ENCODE measurements at places on chromosomes 4 and X.
A peak's percentile ranks its signal among the peaks of the same experiment; 100 is the strongest.

GRCh38 chr4:182010876-182011275 is 232.3 kb upstream of the TENM3 start:
- DNase-seq = no peak

DNA sequence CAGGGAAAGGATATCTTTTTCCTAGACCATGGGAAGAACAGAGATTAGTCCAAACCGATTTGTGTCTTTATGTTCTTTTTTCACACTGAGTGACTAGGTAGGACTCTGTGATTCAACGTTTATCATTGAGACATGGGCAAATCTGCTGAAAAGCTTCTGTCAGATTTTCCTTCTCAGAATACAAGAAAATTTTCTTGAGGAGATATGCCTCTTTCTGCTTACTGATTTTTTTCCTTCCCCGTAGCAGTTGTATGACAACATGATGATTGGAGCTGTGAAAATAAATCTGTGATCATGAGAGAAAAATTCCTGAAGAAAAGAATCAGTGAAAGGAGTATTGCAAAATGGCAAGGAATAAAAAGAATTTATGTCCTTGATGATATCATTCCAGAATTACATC is 130.6 kb upstream of the FAT4 start:
- DNase-seq = no peak

GRCh38 chrX:143934542-143934941 is 50.7 kb downstream of the UBE2NL start:
- DNase-seq = no peak

GRCh38 chr4:6331018-6331417 is 61.4 kb downstream of the WFS1 start:
- DNase-seq = no peak

DNA sequence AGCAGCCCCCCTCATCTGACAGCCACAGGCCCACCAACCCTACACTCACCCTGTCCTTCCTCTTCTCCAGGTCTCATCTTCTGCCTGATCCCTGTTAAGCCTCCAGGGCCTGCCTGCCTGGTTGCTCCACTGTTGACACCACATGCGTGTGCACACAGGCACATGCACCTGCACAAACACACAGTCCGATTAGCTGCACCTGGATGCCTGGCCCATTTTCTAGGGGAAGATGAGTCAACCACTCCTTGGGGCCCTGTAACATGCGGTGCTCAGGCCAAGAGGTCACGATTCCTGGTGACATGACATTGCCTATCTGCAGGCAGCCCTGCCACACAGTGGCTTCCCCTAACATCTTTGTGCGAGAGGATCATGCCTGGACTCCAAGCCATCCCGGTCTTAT is 498.4 kb downstream of the BCOR start:
- no peak for DNase-seq

DNA sequence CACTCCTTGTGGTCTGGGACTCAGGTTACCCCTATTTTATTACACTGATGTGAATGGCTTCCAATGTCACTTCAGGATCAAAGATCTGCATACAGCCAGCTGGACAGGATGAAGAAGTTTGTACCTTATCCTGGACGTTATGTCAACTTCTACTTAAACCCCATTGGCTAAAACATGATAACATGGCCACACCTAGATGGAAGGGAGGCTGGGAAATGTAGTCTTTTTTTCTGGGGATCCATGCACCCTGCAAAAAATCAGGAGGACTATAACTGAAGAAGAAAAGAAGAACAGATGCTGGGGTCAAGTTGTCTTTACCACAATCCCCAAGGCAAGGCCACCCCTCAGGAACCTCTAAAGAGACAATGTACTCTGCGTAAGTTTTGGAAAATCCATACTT is 459.2 kb downstream of the BCOR start:
- DNase-seq = no peak

DNA sequence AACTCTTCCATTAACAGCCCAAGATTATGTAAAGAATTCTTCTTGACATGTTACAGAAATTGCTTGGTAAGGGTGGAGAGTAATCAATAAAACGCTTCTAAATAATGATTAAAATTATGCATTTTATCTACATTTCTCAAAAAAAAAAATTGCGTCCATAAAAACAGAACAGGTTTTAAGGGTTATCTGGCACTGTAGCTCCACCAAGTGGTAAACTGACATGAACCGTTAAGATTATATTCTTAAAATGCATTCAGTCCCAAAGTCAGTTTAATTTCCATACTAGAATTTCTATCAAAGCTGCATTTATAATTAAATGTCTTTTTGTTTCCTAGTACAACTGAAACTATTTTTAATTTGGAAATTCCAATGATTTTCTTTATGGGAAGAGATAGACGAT is 214.0 kb upstream of the UGT8 start:
- DNase-seq = peak; percentile 7

DNA sequence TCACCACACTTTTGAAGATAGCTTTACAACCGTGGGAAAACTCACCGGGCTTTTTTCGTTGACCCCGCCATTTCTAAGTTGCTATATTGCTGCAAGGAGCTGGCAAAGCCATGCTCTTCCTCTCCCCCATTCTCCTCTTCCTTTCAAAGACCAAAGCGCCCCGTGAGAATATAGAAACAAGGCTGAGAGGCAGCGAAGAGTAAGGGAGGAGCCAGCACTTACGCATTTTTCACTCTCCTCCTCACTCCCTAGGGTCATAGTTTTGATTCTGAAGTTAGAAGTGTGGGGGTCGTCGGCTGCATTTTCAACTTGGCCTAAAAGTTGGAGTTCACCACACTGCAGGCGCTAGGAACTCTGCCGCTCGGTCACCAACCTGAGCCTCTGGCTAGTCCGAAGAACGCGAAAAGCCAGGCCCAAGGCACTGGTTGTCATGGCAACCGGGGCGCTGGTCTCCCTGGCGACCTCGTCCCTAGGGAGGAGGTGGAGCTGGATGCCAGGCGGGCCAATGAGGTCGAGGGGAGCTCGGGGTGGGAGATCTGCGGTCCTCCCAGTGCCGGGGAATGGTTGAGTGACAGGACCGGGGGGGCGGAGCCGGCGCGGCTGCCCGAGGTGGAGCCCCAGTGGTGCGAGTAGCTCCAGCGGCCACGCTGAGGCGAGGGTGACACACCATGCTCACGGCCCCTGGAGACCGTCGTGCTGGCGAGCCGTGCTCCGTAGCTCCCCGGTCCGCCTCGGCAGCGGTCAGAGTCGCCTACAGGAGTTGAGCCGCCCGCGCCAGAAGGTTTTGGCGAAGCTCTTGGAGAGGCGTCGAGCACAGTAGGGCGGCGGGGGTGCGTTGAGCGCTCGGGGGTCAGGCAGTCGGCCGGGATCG is at the start of gene PTPN13:
PTPN13 (plus strand) TSS at position 628 of the 871 bp plus-strand sequence. CDS start 40,942 bp downstream, outside the sequence.
- peak; percentile 79 for DNase-seq

DNA sequence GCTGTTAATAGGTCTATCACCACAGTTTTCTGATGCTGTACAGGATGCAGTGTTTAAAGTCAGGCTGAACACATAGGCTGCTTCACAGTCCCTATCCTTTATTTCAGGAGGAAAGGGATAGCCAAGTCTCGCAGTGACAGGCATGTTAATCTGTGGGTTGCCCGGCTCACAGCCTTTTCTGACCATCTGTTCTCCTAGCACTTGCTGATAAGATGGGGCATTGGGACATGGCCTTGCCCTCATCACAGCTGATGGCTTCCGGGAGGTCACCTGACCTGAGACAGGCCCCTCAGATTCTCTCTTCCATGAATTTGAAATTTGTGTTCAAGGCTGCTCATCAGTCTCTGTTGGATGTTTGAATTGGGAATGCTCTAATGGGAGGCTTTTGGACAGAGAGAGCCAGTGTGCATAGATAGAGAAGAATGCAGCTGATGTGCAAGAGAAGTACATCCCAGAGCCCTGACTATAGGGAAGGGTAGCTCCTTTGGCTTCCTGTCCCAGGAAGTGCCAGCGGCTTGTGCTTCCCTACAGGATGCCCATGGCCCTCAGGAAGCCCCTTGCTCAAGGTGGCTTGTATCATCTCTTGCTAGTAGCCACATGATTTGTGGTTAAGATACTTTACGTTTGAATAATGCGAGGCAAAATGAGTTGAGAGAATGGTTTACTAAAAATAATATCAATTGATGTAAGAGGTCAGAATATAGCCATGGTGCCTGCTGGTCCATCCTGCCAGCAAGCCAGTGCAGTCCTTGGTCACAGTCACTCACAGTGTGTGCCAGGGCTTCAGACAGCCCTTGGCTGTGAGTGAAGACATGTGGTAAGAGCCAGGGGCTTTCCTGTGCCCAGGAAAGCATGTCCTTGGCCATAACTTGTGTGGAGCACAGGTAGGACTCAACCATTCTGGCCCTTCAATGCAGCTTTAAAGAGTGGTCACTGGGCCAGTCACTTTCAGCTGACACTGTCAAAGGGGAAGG is 88.6 kb downstream of the TSPAN7 start:
- no peak for DNase-seq

DNA sequence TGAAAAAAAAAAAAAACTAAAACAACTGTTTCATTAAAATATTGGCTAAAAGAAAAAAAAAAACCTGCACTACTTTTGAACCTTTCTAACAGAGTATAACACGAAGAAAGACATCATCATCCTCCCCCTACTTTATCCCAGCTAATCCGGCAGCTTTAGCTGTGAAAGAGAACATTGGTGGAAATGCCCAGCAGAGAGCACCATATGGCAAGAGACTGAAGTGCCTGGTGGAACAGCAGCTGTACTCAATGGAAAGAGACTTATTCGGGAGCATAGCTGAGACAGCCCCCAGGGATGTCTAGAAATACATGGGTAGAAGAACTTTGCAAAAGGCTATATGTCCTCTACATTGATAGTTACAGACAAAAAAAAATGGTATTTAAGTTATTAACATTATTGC is 30.3 kb downstream of the STPG2 start:
- no peak for DNase-seq

- DNase-seq = no peak
These were observed 70.9 kb upstream of the APOOL start for GRCh38 chrX:84932814-84933213.

GRCh38 chrX:13545726-13546125 is 23.7 kb upstream of the EGFL6 start:
- DNase-seq = no peak

DNA sequence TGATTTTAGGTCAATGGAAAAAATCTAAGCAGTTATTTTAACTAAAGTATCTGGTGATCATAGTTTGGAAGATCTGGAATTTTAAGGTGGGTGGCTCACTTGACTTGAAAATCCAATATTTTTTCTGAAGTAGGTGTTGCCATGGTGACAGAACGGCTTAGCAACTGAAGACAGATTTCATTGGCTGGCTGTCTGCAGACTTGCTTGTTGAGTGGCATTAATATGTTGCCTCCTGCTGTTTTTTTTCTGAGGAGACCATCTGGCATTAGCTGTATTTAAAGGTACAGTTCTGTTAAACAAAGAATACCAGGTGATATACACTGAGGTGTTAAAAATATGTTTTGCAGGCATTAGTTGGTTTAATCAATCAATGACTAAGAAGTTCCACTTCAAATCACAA is 19.8 kb downstream of the CPE start:
- peak; percentile 90 for DNase-seq

DNA sequence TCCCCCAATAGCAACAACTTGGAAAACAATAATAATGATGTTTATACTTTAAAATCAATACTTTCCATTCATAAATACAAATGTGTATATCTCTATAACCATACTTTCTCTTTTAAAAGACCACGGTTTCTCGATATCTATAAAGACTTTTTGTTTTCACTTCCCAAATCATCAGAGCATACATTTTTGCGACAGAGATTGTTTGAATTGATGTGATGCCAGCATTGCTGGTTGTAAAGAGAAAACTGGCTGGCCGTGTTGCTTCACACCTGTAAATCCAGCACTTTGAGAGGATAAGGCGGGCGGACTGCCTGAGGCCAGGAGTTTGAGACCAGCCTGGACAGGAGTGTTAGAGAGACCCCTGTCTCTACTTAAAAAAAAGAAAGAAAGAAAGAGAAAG is 77.6 kb upstream of the ZNF518B start:
- no peak for DNase-seq

DNA sequence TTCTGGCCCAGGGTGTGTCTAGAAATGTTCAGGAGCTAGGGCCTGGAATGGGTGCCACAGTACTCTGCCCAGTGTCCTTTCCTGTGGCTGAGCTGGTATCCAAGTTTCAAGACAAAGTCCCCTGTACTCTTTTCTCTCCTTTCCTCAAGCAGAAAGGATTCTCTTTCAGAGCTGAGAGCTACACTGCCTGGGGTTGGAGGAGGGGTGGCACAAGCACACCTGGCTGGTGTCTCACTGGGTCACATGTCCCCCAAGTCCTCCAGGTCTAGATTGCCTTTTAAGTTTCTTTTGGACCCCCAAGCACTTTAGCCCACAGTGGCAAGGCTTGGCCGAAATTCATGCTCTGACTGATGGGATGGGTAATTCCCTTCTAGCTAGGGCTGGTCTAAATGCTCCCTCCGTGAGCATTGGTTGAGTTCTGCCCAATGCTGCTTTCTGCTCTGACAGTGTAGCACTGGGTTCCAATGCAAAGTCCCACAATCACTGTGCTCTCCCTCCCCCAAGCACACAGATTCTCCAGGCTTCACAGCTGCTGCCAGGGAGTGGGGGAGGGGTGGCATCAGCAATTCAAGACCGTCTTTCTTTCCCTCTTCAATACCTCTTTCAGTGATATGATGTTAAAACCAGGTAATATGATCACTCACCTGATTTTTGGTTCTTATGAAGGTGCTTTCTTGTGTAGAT is 47.8 kb downstream of the BEX3 start:
- no peak for DNase-seq

DNA sequence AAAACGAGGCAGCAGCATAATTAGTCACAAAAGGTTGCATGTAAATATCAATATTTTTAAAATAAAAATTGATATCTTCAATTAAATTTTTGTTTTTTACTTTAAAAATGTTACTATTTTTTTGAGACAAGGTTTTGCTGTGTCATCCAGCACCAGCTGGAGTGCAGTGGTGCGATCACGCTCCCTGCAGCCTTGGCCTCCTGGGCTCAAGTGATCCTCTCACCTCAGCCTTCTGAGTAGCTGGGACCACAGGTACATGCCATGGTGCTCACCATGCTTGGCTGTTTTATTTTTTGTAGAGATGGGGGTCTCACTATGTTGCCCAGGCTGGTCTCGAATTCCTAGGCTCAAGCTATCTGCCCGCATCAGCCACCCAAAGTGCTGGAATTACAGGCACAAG is 96.8 kb upstream of the FRAS1 start:
- no peak for DNase-seq

DNA sequence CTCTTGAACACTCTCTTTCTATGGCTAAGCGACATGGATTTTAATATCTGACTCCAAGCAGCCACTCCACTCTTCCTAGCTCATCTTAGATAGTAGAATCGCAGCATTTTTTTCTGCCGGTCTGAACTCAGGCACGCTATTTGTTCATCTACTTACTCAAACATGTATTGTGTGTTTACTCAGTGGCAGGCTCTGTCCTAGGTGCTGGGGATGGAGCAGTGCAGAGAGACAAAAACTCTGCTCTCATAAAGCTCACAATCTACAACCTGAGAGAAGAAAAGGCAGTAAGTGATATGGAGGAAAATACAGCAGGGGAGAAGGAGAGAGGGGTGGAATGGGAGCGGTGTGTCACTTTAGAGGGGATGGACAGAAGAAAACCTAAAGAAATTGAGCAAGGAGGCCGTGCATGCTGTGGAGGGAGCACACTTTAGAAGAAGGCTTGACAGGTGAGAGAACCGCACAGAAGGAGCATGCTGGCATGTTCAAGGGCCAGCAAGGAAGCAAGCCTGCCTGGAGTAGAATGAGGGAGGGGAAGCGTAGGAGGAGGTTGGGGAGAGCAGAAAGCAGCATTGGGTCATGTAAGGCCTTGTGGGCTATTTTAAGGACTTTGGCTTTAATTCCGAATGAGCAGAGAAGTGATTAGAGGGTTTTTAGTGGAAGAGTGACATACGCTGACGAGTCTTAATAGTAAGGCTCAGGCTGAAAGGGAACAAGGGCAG is 132.0 kb downstream of the ANK2 start:
- no peak for DNase-seq

GRCh38 chrX:14936561-14936960 is 63.3 kb downstream of the MOSPD2 start:
- no peak for DNase-seq

GRCh38 chr4:38489011-38489861 is 174.8 kb upstream of the KLF3 start:
- DNase-seq = no peak

All from NCI-H446 (cell line).